ENCODE measurements at places on chromosomes 3 and 15.

- no peak for DNase-seq
Observed at GRCh38 chr3:48656841-48657281, 5.8 kb downstream of the CELSR3 start.

DNA sequence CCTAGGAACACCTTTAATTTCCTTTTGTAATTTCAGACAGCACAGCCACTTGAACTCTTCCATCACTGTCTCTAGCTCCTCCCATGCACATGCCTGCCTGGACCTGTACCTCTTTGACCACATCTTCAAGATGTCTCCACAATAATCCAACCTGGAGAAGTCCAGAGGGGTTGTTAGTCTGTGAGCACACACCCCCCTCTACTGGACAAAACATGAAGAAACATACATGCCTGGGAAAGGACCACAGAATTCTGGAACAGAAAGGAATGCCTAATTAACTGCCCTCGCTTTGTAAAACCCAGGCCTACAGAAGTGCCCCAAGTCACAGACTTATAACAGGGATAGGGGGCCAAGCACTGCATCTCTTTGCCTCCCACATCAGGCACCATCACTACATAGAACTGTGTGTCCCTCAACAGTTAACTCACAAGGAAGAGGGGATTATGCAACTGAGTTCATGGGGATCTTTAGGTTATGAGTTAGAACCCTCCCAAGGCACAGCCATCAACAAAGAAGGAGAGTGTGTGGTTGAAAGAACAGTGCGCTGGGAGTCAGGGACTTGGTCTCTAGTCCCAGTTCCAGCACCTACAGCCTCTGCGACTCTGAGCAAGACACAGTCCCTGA is 61.7 kb downstream of the FMN1 start:
- no peak for DNase-seq

DNA sequence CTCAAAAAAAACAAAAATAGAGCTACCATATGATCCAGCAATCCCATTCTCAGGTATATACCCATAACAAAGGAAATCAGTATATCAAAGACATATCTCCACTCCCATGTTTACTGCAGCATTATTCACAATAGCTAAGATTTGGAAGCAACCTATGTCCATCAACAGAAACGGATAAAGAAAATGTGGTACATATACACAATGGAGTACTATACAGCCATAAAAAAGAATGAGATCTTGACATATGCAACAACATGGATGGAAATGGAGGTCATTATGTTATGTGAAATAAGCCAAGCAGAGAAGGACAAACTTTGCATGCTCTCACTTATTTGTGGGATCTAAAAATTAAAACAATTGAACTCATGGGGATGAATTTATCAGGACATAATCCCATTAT is 19.6 kb downstream of the PEAK1 start:
- DNase-seq, result no peak

GRCh38 chr3:130960139-130960795 is 66.4 kb downstream of the ASTE1 start:
- DNase-seq, result no peak

- DNase-seq, result no peak
Observed at GRCh38 chr15:66452971-66453580, 44.5 kb downstream of the SNAPC5 start.

GRCh38 chr3:55770077-55770476 is 283.0 kb upstream of the WNT5A start:
- no peak for DNase-seq

GRCh38 chr15:68407886-68408881 is 23.8 kb downstream of the ITGA11 start:
- DNase-seq, result no peak

GRCh38 chr15:67444100-67444499 is 76.8 kb upstream of the C15orf61 start:
- DNase-seq, result no peak

- no peak for DNase-seq
Observed at GRCh38 chr3:161475905-161476304, 20.7 kb upstream of the OTOL1 start.

DNA sequence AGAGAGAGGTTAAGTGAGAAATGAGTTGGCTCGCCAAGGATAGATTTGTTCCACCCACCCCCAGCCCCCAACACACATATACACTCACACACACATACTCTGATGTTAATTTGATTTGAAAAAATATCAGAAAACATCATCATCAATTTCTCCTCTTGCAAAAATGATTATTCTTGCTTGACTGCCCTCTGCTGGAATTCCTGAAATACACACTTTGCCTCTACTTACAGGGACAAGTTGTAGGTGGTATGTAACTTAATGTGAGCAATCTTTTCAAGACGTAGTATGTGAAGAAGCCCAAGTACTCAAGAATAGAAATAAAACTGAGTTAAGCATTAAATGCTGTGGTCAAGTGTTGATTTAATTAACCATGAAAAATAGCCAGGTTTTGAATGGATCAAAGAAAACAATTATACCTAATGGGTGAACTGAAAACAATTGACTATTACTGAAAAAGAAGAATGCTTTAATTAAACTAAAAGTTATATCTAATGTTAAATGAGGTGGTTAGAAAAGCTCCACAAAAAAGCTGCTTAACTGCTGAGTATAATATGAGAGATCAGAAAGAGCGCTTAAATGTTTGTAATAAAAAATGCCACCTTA is 46.6 kb upstream of the MDFIC2 start:
- DNase-seq, result no peak

GRCh38 chr3:145936971-145937370 is 224.0 kb downstream of the PLOD2 start:
- DNase-seq, result no peak

DNA sequence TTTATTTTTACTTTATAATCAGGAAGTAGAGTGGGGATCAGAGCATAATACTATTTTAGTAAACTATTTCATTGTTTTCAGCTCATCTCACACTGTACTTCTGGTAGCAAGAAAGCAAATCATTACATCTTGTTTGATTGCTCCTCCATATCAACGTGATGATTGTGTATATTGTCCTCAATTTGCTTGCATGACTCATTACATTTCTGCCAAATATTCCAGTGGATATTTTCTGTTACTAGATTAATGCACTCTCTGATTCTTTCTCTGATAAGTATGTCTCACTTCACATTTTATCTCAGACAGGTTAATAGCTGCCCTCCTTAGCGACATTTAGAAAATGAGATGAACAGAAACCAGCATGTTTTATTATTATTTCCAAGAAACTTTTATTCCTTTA is 1145.3 kb downstream of the OTOL1 start:
- no peak for DNase-seq

DNA sequence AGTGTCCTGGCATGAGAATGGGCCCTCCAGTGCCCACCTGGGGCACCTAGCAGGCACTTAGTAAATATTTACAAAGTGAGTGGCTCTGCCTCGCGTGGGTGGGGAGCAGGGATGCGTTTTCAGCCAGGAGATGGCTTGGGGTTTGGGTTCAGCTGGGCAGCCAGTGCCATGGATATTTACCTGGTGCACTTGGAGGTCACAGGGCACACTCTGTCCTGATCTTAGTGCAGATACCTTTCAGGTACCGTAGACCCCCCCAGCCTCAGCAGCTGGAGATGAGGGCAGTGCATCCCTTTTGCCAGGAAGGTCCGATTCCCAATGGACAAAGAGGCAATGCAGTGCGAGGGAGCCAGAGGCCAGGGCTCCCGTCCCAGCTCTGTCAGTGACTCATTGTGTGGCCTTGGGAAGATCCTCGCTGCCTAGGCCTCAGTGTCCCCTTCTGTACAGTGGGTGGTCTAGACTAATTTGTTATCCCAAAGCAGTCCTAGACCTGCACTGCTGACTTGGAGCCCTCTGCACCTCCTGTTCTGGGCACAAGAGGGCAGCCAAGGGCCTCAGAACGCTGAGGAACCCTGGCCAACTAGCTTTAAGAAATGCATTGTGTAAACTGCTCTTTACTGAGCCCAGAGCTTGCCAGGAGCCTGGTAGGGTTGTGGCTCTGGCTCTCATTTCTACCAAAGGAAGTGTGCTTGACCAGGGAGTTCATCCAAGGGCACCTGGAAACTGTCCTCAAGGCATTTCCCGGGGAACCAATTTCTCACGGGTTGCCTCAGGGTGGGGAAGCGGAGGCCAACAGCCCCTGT is 16.0 kb downstream of the HDAC11 start:
- DNase-seq, result peak; percentile 52

- no peak for DNase-seq
Observed at GRCh38 chr15:35629766-35630165, 83.8 kb upstream of the DPH6 start.

DNA sequence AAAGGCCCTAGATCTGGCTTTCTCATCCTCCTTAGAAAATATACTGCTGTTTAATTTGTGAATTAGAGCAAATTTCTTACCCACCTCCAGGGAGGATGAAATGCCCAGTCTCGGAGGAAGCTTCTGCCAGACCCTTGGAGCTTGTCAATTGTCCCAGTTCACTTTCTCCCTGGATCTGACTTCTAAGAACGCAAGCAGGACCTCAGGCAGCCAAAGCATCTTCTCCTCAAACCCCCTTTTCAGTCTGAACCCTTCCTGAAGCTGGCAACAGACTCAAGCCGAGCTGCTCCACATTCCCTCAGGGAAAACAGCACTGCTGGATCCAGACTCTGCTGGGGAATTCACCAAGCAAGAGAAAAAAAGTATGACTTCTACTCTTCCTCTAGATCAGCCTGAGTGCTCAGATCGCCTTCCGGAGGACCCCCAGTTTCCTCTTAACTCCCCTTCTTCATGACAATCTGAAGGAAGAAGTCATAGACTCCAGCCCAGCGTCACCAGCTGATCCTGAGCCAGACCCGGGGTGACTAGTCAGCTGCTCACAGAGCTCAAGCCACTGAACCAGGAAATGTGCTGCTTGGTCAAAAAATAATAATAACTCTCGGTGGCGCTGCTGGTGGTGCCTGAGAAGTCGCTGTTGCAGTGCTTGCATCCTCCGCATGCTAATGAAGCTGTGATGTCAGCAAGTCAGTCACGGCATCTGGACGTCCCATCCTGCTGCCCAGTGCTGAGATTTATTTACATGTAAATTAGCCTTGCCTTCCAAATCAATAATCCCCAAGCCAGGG is at the start of gene PRICKLE2:
Gene PRICKLE2, minus strand, starts transcription at position 641 of the 785 bp plus-strand sequence. CDS start 26,539 bp downstream, outside the sequence.
- DNase-seq, result no peak

GRCh38 chr3:106839576-106840280 is 537.5 kb upstream of the CCDC54 start:
- no peak for DNase-seq

DNA sequence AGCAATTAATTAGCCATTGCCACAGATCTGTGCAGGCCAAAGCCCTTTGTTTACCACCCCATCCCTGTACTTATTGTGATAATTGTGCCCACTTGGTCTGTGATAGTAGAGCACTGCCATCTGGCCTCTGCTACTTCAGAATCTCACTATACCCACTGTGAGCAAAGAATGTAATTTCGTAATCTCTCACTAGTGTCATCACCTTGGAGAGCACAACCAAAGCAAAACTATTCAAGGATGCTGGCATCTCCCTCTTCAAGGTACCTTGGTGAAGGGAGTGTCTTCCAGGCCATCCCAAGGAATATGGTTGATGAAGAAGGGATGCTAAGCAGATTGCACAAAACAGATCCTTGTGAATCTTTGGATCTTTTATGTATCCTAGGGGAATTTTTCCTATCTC is 34.7 kb upstream of the NOX5 start:
- DNase-seq, result no peak

DNA sequence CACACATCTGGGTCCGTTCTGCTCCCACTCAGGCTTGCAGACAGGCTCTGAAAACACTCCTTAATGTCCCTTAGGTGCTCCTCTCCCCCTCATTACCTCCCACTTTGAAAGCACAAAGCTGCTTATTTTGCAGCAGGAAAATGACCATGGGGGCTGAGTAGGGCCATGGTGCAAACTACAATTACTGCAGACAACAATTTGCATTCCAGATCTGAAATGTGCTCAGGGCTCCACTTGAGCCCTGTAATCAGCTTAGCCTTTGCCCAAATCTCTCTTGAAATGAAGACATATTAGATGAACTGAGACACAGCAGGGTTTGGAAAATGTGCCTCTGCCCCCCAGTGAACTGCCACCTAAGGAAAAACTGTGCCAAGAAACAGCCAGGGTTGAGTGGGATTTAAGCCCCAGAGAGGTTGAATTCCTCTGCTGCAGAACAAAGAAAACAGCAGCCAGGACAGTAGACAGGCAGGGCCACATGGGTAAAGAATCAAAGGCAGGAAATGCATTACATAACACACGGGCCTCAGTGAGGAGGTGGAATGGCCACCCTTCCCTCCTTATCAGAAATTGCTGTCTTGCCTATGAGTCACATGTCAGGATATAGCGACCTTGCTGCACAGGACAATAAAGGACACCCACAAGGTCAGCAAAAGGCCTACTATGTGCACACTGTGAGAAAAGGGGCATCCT is 126.8 kb upstream of the ARHGEF3 start:
- DNase-seq, result no peak

DNA sequence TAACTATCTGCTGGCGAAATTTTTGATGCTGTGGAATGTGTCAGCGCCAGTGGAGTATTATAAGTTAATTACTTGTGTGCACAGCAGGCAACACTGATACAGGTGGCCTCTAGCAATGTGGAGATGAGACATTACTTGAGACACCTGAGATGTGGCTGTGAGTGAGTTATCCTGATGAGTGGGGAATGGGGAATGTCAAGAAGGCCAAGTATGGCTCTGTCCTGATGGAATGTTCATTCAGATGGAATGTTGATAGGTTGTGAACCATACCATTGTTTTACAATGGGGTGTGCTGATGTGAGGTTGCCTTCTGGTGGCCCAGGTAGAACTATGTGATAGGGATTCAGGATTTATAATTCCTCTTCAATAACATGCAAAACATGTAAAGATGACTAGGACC is 404.8 kb downstream of the PTPRG start:
- no peak for DNase-seq

DNA sequence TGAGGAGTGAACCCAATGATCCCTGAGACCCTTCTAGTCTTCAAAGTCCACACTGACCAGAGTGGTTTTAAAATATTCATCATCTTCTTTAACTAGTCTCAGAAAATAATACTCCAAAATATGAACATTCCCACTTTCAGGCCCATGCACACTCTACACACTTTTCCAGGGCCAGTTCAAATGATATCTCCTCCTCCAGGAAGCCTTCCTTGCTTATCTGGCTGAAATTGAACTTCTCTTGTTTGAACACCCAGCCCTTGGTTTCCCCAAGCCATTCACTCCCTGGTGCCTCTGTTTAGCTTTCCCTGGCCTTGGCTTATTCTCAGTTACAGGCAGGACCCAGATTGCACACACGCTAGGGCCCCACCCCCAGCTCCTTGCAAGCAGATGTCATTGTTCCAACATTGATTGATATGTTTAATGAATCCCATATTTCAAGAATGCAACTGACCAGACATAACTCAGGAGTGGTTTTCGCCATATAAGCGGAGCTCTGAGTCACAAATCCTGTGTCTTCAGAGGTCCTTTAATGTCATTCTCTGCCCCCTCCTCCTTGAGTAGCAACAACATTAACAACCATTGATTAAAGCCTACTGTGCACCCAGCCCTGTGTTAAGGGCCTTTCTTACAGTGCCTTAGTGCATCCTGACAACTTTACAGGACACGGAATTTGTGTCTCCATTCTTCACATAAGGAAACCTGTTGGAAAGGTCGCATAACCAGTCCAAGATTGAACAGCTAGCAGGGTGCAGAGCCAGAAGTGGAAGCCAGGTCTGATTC is 2.1 kb downstream of the ITGA11 start:
- DNase-seq, result no peak

DNA sequence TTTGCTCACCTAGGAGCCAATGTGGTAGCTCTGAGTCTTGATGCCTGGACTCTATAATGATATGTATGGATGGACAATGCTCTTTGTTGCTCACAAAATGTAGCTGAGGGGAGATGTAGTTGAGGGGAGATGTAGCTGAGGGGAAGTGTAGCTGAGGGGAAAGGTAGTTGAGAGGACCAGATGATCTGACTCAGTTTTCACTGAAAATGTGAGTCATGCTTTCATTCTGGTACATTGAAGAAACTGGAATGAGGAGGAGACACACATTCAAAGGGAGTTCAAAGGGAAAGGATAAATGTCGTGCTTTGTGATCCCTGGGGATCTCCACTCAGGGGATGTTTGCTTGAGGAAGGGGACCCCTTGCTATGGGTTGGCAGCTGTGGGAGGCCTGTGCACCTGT is 302.9 kb upstream of the TRIM42 start:
- DNase-seq, result no peak
